Retina (tissue), 1 donor: ENCODE measurements at places on chromosomes 6 and 20.

DNA sequence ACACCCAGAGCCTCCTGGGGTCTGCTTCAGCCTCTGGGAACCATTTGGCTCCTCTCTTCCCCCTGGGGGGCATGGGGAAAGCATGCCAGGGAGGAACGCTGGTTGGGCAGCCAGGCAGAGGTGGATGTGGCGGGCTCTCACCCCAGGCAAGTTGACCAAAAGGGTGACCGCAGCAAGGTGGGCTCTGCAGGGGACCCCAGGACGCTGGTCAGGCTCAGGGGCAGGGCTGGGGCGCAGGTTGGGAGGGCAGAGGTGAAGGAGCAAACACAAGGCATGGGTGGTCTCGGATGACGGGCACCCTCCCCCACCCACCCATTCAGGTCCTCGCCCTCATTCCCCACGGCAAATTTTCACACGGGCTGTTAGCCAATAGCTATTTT is 30.2 kb upstream of the MRGBP start:
- peak; percentile 3 for DNase-seq

GRCh38 chr20:10419550-10420133 is 14.4 kb downstream of the MKKS start:
- no peak for DNase-seq

- DNase-seq, result no peak
These were observed 630.8 kb upstream of the IMPG1 start for GRCh38 chr6:76703285-76703684.

DNA sequence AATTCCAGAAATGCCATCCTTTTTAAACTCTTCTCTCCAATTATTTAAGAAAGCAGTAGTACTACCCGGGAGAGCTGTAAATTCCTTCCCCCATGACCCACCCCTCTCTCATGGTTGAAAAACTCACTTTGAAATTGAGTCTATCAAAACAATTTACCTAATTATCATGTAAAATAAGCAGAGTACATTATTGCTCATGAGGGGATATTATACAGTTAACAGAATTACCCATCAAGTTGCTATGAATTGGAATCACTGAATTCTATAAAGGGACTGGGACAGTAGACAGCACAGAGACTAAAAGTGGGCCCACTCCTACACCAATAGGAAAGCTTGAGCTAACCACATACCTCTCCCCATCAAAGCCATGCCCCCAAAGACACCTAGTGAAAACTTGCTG is 16.3 kb downstream of the JAG1 start:
- DNase-seq, result no peak

GRCh38 chr6:2165286-2165685 is 80.1 kb downstream of the GMDS start:
- DNase-seq, result no peak

- DNase-seq, result no peak
These were observed 34.1 kb upstream of the MYLK2 start for GRCh38 chr20:31785089-31785488.

DNA sequence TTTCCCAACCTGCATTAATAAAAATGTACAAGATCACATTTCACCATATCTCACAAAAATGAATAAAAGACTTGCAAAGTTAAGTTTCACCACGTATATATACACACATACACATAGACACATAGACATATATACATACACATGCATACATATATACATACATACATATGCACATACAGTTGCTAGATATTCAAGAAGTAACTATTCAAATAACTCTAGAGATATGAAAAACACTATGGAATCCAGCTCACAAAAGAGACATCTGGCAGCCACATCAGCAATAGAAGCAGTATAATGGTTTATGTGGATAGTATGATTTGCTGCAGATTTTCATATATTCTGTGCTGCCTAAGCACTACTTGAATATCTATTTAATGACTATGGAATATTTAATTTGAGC is 28.1 kb downstream of the PAK5 start:
- no peak for DNase-seq

- no peak for DNase-seq
These were observed 285.2 kb downstream of the UST start for GRCh38 chr6:149031859-149032598.

DNA sequence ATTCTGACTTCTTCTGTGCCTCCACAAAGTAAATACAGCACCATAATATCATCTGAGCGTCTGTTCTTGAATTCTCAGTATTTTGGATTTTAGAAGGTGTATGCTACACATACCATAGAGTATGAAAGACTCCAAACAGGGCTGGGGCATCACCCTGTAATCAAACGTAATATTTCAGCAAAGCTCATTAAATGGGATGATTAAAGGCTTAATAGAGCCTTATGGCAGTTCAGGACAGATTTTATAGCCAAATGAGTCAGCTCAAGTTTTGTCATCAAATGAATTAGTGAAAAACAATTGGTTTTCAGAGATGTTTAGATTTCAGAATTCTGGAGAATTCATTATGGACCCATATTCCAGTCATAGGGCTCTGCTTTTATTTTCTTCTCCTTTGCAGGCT is 68.9 kb downstream of the TULP4 start:
- DNase-seq, result no peak

DNA sequence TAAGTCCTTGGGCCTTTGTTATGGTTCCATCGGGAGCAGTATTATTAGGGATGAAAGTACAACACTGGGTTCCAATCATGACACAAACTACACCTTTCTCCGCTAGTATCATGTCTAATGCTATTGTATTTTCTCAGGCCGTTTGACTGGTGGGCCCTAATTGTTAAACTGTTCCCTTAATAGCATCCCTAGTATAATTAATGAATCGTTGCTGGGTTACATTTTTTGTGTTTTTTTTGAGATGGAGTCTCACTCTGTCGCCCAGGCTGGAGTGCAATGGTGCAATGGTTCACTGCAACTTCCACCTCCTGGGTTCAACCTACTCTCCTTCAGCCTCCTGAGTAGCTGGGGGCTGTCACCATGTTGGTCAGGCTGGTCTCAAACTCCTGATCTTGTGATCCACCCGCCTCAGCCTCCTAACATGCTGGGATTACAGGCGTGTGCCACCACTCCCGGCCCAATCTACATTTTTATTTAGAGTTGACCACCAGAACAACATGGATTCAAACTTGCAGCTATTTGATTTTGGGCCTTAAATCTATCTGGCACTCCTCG is 4.1 kb upstream of the ZNFX1 start:
- DNase-seq, result no peak

DNA sequence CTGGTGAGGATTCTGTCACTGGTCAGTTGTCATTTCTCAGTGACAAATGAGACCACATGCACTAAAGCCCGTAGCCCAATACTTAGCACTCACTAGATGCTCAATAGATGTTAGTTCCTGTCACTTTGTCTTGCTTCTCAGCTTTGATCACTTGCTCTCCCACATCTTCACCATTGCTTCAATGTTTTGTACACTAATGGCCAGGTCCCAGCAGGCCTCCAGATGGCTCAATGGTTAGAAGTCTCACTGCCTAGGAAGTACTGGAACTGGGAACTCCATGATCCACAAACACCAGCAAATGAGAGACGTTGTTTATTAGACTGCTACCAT is 502.8 kb upstream of the JARID2 start:
- DNase-seq, result no peak

GRCh38 chr6:36246506-36247268 is 23.2 kb upstream of the PNPLA1 start:
- DNase-seq, result no peak

GRCh38 chr20:59912609-59913008 is 20.8 kb downstream of the SYCP2 start:
- DNase-seq, result no peak

GRCh38 chr6:79064635-79065034 is 13.4 kb downstream of the PHIP start:
- DNase-seq, result no peak

DNA sequence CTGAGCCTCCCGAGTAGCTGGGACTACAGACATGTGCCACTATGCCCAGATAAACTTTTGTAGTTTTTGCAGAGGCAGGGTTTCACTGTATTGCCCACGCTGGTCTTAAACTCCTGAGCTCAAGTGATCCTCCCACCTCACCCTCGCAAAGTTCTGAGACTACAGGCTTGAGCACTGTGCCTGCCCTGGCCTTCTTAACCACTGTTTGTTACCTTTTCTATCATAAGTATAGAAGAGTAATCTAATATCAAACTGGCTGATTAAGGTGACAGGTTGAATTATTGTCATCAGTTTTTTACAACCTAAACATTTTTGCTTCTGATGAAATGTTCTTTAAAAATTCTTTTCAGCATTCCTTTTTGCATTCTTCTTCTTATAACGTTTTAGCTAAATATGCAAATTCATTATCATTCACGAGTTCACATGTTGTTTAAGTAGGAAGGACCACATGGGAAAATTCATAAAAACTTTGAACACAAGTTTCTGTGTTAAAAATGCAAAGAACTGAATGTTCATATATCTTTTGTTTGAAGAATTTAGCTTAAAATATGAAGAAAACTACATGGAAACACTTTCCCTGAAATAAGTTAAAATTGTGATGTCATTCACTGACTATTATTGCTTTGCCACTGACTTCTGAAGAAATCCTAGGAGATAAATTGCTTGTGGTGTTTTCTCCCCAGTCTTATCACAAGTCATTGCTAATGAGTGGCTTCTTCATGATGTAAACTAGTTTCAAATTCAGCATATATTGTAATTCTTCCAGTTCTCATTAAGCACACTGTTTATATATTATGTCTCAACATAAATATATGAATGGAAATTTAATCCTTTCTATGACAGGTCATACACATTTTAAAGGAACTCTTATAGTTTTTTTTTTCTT is 106.7 kb downstream of the ADGRB3 start:
- no peak for DNase-seq

GRCh38 chr6:144321839-144322591 is 36.9 kb downstream of the UTRN start:
- no peak for DNase-seq

DNA sequence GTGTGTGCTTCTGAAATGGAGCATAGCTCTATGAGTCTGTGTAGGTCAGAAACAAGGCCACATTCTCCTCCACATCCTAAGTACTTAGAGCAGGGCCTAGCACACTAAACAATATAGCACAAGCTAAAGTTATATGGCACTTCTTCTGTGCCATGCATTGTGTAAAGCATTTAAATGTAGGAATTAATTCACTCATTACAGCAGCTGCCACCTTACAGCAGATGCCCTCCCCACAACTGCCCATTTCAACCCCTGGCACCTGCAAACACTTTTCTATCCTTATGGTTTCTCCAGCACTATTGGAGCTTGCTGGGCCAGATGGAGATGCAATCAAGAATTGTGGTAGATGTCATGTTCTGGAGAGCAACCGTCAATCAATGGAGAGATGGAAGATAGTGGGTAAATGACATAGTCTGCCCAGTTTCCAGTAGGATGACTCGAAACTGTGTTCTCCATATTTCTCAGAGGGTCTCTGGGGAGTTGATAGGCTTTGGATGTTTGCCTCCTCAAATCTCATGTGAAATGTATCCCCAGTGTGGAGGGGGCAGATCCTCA is 373.7 kb downstream of the DOK5 start:
- DNase-seq, result peak; percentile 23

DNA sequence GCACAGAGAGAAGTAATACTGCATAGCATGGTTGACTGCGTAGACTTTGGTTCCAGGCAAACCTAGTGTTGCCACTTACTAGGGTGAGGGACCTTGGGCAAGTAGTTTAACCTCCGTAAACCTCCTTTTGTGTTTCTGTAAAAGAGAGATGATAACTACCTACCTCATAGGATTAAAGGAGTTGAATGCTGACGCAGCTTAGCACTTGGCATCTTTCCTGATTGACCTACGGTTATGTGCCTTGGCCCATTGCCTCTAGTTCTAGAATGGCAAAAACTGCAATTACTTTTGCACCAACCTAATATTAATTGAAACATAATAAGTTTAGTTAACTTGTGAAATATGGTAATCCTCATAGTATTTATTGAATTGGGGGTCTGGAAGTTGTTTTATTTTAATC is 19.1 kb downstream of the GHRH start:
- no peak for DNase-seq

GRCh38 chr20:13953227-13953626 is 37.2 kb downstream of the SEL1L2 start:
- DNase-seq, result no peak

DNA sequence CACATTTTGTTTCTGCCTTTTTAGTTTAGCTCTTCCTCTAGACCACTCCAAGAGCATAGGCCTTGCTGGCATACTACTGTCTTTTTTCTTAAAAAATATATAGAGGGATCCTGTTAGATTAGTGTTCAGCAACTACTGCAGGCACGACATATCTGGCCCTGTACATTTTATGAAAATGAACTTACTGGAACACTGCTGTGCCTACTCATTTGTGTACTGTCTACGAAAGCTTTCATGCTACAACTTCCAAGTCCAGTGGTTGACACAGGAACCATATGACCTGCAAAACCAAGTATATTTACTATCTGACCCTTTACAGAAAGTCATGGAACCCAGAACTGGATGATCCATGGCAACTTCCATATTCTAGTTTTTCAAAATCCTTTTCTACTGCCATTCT is 66.6 kb upstream of the SPTLC3 start:
- no peak for DNase-seq

DNA sequence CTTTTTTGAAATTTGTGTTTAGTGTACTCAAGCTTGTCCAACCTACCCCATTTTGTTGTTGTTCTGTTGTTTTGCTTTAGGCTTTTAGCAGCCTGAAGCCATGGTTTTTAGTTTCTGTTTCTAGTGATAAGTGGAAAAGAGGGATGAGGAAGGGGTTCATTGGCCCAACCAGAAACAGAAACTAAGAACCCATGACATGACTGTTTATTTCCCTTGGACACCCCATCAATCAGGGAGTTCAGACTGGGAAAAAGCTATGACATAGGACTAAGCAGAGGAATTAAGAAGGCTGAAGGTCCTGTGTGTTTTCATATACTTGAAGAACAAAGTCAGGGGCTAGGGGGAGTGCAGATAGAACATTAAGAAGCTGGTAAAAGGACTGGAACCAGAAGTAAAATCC is 194.5 kb upstream of the THEMIS start:
- no peak for DNase-seq

- DNase-seq, result no peak
These were observed 18.6 kb downstream of the SCML4 start for GRCh38 chr6:107805504-107805903.

GRCh38 chr6:2976571-2977085 is 5.3 kb upstream of the SERPINB6 start:
- DNase-seq, result no peak

GRCh38 chr20:25294459-25295385 is 46.8 kb downstream of the PYGB start:
- peak; percentile 69 for DNase-seq

GRCh38 chr6:32830936-32831335 is 7.6 kb downstream of the TAP2 start:
- DNase-seq, result no peak

GRCh38 chr6:76043690-76044089 is 28.8 kb downstream of the IMPG1 start:
- no peak for DNase-seq

DNA sequence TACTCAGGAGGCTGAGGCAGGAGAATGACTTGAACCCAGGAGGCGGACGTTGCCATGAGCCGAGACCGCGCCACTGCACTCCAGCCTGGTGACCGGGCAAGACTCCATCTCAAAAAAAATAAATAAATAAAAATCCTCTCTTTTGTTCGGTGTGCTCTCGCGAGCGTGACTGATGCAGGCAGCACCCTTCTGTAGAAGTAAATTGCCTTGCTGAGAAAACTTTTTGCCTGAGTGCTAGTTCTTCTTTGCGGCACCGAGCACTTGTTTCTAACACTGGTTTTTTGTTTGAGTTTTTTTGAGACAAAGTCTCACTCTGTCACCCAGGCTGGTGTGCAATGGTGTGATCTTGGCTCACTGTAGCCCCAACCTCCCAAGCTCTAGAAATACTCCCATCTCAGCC is 30.5 kb downstream of the PLN start:
- no peak for DNase-seq
